ENCODE measurements at places on chromosomes 1 and 21.

GRCh38 chr1:204647114-204647804 lies 38.3 kb downstream of the LRRN2 start:
- DNase-seq: peak; percentile 88

DNA sequence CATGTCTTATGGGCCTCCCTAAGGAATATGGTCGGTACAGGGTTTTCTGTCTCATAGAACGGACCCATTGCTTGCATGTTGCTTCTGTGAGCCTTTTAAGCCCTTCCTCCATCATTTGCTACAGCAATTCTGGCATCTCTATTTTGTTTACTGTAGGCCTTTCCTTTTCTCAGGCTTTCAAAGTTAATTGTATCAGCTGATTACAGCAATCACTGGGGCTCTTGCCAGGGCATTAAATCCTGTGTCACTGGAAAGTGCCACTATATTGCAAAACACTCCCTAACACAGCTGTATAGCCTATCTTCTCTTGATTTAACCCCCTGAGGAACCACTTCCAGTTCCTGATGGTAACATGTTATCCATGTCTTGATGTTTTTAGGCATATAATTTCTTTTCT lies 156.5 kb downstream of the PDE4B start:
- DNase-seq: no peak

GRCh38 chr1:165787741-165788140 lies 19.1 kb upstream of the TMCO1 start:
- DNase-seq: no peak

DNA sequence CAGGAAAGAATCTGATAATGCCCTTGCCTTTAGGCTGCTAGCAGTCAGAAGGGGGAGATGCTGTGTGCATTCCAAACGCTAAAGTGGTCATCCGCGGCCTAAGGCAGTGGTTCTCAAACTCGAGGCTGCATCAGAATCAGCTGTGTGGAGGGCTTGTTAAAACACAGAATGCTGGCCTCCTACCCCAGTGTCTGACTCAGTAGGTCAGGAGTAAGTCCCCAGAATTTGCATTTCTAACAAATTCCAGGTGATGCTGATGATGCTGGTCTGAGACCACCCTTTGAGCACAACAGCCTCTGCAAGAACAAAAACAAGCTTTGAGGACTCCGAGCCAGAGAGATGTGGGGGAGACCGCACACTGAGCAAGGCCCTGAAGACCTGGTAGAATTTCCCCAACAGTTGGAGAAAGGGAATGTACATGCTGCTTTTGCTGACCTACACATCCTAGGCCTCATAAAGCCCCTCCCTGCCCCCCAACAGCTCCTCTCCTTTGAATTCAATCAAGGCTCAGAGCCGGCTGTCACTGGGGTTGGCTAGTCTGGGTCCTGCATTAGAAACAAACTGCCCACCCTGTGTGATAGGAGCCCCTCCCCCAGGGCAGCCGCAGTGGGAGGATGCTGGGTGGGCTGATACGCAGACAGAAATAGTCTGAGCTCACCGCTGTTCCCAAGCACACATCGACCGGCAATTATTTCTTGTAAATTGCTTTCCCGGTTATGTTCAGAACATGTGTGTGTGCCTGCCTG lies 27.1 kb downstream of the SHISAL2A start:
- no peak for DNase-seq

DNA sequence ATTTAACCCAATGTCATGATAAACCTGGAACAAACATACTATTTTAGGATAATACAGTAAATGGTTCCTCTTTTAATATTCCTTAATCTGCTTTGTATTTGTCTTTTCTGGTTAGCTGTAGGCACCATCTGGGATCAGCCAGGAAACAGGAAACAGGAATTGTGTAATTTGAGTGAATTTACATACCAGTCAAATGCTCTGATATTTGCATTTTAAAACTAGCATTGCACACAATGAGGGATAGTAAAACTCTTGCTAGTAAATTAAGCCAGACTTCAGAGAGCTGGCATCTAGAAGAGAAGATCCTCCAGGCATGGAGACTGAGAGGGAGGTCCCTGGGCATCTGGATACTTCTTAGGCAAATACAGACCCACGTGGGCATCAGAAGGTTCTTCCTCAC lies 103.5 kb downstream of the HMCN1 start:
- DNase-seq: no peak

- no peak for DNase-seq
Observed at GRCh38 chr1:62196086-62196690, 1.5 kb downstream of the L1TD1 start.

GRCh38 chr1:80064524-80064923 lies 1058.0 kb upstream of the ADGRL4 start:
- DNase-seq: no peak

GRCh38 chr21:27548486-27548885 lies 581.6 kb upstream of the ADAMTS5 start:
- no peak for DNase-seq

GRCh38 chr1:233112186-233113008 lies 162.0 kb downstream of the NTPCR start:
- peak; percentile 90 for DNase-seq

- peak; percentile 93 for DNase-seq
Observed at GRCh38 chr1:10528066-10529014, 53.6 kb downstream of the PEX14 start.

GRCh38 chr1:231272880-231273279 lies 31.9 kb downstream of the GNPAT start:
- no peak for DNase-seq

DNA sequence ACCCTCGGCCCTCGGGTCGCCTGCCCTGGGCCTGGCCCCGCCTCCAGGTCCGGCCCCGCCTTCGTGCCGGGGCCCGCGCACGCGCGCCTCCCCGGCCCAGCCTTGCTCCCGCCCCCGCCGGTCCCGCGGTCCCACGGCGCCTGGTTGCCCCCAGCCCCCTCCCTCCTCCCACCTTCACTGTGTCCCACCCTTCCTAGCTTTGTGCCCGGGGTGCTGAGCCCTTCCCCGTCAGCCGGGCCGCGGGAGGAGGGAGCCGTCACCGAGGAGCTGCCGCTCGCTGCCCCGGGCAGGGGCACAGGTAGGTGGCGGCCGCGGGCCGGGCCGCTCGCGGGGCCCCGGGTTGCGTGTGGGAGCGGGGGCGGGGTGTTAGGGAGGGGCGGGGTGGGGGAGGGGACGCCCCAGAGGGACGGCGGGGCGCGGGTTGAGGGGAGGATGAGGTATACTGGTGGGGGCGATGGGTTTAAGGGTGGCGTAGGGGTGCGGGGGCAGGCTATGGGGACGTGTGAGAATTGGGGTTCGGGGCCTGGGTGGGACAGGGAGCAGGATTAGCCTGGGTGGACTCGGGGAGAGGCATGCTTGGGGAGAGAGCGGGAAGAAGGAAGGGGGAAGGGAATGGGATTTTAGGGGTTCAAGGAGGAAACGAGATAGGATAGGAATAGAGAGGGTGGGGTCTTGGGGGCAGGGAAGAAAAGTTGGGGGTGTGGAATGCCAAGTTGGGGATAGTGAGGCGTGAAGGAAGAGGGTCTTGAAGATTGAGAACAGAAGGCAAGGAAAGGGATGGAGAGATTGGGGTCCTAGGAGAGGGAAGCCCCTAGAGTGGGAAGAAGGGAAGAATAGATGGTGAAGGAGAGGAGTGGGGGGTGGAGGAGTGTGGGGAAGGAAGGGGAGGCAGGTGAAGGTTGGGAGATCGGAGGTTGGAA lies at the start of gene LRRC42:
LRRC42 (plus strand) TSS at position 99 of the 920 bp plus-strand sequence. CDS start 5,650 bp downstream, outside the sequence.
- DNase-seq: peak; percentile 99

- peak; percentile 56 for DNase-seq
Observed at GRCh38 chr1:207919523-207920170, 8.7 kb upstream of the CD34 start.

- no peak for DNase-seq
Observed at GRCh38 chr21:42453224-42453985, 42.6 kb downstream of the RSPH1 start.

DNA sequence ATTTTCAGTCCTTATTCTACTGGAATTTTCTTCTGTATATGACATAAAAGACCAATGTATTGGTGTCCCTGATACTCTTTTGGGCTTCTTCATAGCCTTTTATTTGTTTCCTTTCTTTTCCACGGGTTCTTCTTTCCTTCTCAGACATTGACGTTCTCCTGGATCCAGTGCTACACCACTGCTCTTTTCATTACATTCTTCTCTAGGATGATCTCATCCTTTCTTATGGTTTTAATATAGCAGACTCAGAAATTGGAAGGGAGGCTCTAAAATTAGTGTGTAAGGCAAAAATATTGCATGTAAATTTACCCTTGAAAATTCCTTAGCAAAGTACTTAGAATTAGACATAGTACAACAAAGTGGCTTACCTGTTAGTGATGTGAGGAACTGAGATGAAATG lies 65.3 kb downstream of the SELENOF start:
- no peak for DNase-seq

DNA sequence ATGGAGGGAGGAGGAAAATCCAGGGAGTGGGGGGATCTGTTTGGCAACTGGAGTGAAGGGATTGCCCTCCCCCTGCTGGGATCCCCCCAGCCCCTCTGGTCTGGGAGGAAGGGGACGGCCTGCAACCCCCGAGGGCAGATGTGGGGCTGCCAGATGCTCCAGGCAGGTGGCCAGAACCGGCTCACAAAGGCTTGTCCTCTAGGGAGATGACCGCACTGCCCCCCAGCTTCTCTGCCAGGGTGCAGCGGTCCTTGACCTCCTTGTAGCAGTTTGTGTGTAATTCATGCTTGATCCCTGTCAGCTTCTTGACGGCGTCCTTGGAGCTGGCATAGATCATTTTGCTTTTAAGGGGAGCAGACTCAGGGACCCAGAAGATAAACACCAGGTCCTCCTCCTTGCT lies 69.2 kb downstream of the ROR1 start:
- DNase-seq: no peak

DNA sequence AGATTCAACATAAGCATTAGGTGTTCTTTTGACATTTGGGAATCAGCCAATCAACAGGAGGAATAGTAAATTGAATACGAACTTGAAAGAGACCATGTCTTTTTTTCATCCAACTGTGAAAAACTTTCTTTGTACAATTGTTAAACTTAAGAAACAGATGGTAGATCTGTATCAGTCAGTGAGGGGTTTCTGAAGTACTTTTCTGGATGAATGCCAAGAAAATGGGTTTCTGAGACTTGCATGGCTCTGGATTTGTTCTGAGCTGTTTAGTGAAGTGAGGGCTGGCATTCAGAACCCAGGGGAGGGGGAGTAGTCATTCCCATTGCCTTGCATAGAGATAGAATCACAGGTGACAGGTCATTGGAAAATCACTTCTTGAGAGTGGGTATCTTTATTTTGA lies 37.4 kb downstream of the PTPRC start:
- no peak for DNase-seq

DNA sequence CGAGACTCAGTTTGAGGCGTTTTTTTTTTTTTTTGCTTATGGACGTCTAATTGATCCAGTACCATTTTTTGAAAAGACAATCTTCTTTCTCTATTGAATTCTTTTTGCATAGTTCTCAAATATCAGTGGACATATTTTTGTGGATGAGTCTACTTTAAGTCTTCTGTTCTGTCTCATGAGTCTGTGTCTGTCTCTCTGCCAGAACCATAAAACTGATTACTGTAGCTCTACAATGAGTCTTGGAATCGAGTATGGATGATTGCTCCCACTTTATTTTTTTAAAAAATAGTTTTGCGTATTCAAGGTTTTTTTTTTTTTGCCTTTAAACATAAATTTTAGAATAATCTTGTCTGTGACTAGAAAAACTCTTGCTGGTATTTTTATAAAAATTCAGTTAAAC lies 323.5 kb downstream of the ZNF326 start:
- no peak for DNase-seq

DNA sequence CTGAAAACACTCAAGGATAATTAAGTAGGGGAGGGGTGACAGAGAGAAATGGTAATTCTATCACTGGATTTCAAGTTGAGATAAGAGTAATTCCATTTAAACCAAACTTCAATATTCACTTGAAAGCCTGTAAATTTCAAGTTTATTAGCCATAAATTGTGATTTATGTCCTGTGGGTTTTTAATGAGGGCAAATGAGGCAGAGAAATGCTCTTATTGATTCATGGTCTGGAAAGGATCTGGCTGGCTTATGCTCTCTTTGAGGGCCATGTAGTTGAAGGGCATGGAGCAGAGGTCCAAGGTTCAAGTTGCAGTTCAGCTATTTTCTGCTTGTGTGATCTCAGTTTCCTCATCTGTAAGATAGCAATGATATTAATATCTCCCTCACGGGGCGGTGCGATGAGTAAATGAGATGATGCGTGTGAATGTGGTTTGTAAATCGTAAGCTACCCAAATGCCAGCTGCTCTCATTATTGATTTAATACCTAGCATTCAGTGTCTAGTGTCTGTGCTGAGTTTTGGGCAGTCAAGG lies 12.3 kb downstream of the OLFML3 start:
- no peak for DNase-seq

DNA sequence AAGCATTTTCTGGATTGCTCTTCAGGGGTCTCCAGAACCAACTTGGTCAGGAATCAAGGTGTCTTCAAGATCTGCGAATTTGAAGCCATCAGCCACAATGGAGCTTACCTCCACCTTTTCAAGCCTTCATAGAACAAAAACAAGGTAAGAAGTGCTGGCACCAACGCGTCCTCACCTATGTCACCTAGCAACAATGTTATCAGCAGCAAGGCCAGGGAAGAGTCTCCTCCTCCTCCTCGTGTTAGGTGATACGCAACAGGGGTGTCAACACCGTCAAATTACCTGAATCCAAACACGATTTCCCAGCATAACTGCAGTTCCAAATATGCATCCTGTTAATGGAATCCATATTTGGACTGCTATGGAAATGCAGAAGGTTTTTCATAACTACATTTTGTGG lies 4.1 kb upstream of the TIAM1 start:
- DNase-seq: no peak

DNA sequence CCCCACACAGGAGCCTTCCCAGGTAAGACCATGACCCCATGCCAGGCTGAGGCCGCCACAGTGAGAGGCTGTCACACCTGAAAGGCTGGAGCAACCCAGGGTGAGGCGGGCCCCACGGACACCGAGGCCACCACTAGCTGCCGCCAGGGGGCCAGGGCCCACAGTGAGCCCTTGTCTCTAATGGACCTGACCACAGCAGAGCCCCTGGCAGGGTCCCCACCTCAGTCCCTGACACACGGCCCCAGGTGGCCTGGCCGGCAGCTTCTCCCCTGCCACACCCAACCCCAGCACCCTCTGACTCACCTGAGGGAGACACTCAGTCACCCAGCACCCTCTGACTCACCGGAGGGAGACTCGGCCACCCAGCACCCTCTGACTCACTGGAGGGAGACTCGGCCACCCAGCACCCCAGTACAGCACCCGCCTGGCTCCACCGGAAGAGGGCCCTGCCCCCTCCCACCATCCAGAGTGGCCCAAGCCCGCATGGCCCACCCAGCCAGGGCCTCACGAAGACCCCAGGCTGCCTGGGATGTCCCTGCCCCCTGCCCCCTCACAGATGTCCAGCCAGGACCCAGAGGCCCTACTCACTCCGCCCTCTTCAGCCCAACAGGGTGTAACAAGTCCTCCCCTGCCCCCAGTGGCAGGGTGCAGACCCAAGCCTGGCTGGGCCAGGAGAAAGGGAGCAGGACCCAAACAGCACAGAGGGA lies 4.4 kb downstream of the DVL1 start:
- DNase-seq: peak; percentile 52
